ENCODE measurements at places on chromosomes 12 and 14.

DNA sequence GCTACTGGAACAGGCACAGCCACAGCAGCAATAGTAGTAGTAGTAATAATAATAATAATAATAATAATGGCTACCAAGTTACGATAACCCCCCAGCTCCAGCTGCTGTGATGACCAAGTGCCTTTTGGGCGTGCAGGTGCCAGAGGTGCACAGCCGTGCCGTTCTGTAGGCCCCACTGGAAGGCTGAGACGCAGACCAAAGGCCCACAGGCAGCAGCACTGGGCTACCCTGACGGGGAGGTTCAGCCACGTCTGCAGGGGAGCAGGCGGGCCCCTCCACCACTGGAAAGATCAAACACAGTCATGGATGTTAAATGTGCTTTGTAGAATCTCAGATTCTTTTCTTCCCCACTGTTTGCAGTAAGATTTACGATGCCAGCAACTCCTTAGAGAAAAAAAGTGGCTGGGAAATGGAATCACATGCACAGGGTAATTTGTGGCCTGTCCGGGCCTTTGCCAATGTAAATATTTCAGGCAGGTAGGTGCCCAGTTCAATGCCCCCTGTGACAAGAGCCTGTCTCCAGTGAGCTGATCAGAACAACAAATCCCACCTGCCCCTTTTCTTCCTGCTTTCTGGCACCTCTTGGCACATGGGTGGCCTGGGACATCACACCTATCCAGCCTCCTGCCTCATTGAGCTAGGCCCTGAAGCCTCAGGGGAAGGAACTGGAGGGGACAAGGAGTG lies 32.6 kb downstream of the CCDC85C start:
- DNase-seq = no peak

DNA sequence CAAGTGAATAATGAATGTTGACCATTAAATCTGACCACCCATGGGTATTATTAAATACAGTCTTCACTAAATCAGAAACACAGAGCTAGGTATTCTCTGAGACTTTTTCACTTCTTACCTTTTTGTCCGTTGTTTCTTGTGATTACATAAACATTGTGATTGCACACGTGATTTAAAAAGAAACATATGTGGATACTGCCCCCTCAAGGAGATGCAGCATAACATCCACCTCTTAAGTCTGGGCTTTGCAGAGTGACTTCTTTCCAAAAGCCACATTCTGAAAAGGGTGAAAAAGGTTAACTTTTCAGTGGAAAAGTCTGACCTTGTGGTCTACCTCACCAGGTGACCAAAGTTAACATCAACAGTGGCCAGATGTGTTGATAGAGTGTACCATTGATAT lies 185.5 kb upstream of the FAR2 start:
- peak; percentile 8 for DNase-seq

- DNase-seq = no peak
Measured at GRCh38 chr12:67632005-67632404, 16.5 kb upstream of the DYRK2 start.

GRCh38 chr12:67758119-67758518 lies 109.6 kb downstream of the DYRK2 start:
- peak; percentile 5 for DNase-seq

- DNase-seq = no peak
Measured at GRCh38 chr14:102672410-102672960, 80.0 kb downstream of the RCOR1 start.

GRCh38 chr12:14961466-14962152 lies at the start of gene ARHGDIB:
ARHGDIB (minus strand) TSS chr12:14961601; CDS start chr12:14950712, 10,889 bp downstream.
- DNase-seq = no peak

- DNase-seq = no peak
Measured at GRCh38 chr12:3527181-3527580, 36.2 kb downstream of the PRMT8 start.

DNA sequence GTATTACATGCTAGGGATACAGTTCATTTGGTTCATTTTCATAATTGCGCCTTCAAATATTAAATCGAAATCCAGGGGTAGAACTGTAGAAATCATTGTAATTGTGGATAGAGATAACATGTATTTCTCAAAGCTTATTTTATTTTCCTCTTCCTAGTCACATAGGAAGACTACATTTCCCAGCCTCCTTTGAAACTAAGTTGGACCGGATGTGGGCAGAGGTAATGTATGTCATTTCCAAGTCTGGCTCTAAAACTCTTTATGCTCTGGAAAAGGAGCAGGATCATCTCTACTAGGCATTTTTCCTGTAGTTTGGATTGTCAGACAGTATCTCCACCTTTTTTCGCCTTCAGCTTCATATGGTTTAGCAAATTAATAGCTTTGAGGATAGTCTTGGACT lies 70.1 kb upstream of the CRY1 start:
- no peak for DNase-seq

GRCh38 chr14:31172084-31172483 lies 35.5 kb downstream of the HECTD1 start:
- DNase-seq = no peak

DNA sequence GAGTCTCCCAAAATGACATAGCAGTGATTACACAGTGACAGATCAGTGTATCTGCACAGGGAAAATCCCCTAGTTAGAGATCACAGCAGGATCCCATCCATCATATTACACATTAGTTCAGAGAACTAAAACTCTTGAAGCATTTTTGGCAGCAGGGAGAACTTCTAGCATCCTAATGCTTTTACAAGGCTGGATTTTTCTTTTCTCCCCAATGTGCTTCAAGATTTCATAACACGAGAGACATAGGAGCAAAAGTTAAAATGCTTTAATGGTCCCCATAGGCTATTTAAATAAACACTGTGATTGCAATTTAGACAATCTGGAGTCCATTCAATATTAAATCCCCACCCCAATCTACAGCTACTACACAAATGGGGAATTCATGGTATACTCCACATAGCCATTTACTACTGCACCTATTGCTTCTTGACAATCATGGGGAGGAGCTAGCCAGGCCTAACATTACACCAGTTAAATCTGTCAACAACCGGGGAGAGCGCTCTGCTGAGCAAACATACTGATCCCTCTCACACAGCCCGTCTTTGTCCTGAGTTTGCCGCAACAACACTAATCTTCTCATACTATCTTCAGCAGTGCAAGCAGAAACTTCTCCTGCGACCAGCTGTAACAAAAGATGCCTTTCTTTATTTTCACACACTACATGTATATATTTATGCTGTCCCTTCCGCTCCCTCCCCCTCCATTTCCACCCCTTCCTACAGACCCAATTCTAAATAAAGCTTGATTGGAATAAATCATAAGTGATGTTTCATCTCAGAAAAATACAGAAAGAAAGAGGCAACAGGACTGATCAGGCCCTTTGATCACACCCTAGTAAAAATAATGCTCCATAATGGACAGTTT lies 120.3 kb upstream of the SOX5 start:
- DNase-seq = peak; percentile 84
